Stimulated activated CD8-positive, alpha-beta memory T cell treated with anti-CD3 and anti-CD28 coated beads, Interleukin-7, amount 100 ng/mL, for 24 hours (primary cell): ENCODE measurements at places on chromosomes 7 and 10.

DNA sequence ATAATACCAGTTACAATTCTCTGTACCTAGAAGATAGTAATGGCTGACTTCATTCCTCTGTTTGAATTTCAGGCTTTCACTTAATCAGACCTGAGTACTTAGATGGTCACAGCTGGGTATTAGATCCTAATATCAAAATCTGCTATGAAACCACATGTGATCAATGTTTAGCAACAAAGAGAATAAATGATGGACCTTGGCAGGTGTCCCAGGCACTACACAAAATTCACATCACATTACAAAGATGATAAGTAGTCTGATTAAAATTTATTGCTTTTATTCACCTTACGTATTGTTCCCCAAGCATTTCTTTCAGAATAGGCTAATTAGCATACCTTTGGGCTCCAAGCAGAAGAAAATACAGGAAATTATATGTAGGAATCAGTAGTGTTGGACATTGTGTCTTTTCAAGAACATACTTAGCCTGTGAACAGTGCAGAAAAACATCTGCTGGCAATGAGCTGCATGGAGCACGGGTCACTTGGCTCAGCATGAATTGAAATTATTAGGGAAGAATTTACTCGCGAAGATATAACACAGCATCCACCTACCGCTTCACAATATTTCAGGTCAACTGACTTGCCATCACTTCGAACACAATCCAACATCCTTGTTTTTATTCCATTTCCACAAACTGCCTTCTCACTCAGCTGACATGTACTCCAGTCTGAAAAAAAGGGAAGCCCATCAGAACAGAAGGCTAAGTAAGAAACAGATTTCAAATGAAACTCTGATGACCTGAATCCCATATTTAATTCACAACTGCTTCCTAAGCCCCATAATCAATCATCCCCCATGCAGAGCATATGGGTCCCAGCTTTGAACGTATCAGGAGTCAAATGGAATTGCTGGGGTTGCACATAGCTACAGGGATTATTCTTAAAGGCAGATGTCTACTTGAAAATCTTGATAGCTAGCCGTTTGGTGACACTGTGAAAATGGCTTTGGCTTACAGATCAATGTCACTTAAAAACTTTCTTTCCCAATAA, 421.0 kb downstream of the THSD7A start:
- DNase-seq, result no peak

- DNase-seq, result no peak
Observed at GRCh38 chr10:101495324-101495925, 92.6 kb downstream of the POLL start.

GRCh38 chr10:21728618-21729017, 194.6 kb downstream of the MLLT10 start:
- DNase-seq, result no peak

DNA sequence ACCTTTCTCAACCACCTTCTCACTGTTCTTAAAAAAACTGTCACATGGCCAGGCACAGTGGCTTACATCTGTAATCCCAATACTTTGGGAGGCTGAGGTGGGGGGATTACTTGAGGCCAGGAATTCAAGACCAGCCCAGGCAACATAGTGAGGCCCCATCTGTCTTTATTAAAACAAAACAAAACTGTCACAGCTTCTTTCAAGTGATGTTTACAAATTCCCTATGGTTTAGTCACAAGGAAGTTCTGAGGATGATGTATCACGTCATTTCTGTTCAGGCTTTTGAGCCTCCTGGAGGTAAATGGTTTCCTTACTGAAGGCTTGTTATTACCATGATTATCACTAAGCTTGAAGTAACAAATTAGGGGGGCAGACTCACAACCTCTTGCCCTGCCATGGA, 186.2 kb downstream of the CFTR start:
- DNase-seq, result no peak

- no peak for DNase-seq
Observed at GRCh38 chr10:70920519-70920918, 32.2 kb upstream of the PCBD1 start.
